ENCODE measurements at places on chromosomes 13 and 19. TPM values are rescaled to one million over a fixed set of nuclear protein-coding genes. Genes with fewer than 3 reads are reported as not detected.

- H3K4me1 ChIP-seq: no peaks in the 10 kb centered on the region
- H3K36me3 ChIP-seq: no peaks in the 10 kb centered on the region
- DNase-seq: no peak
- no peak overlapping the region for H3K4me3 ChIP-seq
Measured at GRCh38 chr13:108947551-108948030, 318.2 kb downstream of the MYO16 start.

DNA sequence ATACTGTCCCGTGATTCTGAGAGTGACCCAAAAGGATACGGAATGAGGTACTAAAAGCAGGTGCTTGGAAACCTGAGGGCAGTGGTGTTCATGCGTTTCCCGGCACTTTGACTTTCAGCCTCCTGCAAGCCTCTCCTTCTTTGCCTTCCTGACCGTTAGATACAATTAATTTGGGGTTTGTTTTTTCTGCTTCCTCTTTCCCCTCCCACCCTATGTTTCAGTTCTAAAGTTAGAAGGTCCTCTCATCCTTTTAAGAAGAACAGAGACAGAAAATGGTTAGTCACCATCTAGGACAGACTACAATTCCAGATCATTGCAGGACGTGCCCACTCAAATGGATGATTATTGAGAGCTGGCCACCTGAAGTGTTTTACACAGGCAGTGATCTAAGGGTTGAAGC, 1.8 kb upstream of the LILRB4 start:
- no peaks in the 10 kb centered on the region for H3K27me3 ChIP-seq
- H3K27ac ChIP-seq: no peak overlapping the region
- H3K4me3 ChIP-seq: no peak overlapping the region
- no peaks in the 10 kb centered on the region for H3K36me3 ChIP-seq

GRCh38 chr13:112245179-112245724, 130.9 kb upstream of the SPACA7 start:
- no peak overlapping the region for H3K4me3 ChIP-seq
- H3K27me3 ChIP-seq: no peaks in the 10 kb centered on the region
- no peak overlapping the region for H3K27ac ChIP-seq
- no peaks in the 10 kb centered on the region for H3K36me3 ChIP-seq
- H3K4me1 ChIP-seq: no peaks in the 10 kb centered on the region

DNA sequence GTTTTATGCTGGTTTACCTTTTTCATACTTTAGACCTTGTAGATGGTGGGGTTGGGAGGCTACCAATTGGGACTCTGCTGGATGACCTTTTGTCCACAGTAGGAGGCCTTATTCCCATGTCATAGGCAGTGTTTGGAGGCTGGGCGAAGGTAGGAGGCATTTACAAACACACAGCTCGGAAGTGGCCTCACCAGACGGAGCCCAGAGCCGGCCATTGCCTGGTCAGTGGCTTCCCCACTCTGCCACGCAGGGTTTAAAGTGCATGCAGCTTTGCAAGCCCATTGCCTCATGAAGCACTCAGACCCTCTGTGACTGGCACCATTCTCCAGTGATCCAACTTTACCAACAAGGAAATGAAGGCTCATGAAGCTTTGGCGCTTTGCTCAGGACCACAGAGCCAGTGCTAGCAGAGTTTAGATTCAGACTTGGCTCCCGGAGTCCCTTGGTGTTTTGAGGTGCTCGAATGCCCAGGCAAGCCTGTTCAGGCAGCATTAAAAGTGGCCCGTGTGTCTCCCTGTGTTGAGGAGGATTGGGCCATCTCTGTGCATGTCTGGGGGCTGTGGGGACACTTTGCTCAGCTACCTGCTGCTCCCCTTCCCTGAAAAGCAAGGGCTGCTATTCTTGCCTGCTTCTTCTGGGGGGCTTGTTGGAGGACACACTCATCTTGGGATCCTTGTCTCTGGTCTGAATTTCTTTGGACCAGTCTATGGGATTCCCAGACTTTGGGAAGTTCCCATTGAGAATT, 148.7 kb downstream of the ZNF536 start:
- no peak overlapping the region for H3K27ac ChIP-seq
- no peak for DNase-seq
- H3K36me3 ChIP-seq: no peaks in the 10 kb centered on the region
- no peaks in the 10 kb centered on the region for H3K4me1 ChIP-seq

Gene ZNF888
- total RNA-seq: 13.5 TPM

Gene SCEL
- not detected for total RNA-seq

Gene LAIR1
- total RNA-seq: 163 TPM

Gene SPINT2
- total RNA-seq: 2.7 TPM

All from natural killer cell (primary cell).